AG08395 (cell line): ENCODE measurements at places on chromosomes 5 and 9.
A peak's percentile ranks its signal among the peaks of the same experiment; 100 is the strongest.

GRCh38 chr5:56845277-56845676, 29.9 kb downstream of the MAP3K1 start:
- no peak for DNase-seq

DNA sequence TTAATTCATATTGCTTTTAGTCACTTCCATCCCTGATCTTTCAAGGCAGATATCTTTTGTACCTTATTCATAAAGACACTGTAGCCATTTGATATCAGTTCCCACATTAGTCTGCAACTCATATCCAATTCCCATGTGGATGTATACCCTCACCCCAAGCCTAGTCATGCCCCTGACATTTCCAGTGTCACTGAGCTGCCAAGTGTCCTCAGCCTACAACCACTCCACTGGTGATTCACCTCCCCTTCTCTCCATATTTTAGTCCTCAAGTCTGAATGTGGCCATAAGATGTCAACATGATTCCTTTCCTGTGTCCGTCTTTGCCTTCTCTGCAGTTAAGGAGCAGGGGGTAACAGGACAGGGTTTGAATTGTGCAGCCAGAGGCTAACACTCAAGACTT, 346.9 kb downstream of the RAB3C start:
- DNase-seq, result no peak

DNA sequence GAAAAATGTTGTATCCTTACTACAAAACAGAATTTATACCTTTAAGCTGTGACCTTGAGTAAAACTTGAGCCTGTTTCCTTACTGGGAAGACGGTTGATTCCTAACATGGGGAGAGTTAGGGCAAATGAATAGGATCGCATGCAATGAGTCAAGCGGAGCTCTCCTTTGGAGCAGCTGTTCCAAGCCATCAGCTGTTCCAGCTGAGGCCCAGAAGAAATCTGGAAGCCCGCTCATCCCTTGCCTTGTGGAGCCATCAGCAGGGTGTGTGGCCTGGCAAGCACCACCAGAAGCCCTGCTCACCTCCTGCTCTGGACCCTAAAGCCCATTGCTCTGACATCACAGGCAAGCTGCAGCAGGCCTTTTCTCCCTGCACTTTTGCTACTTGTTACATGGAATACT, 8.0 kb downstream of the KIAA1191 start:
- no peak for DNase-seq

GRCh38 chr5:137282216-137282615, 216.9 kb downstream of the SPOCK1 start:
- DNase-seq, result no peak

GRCh38 chr9:107588393-107588792, 98.8 kb upstream of the KLF4 start:
- DNase-seq, result no peak

DNA sequence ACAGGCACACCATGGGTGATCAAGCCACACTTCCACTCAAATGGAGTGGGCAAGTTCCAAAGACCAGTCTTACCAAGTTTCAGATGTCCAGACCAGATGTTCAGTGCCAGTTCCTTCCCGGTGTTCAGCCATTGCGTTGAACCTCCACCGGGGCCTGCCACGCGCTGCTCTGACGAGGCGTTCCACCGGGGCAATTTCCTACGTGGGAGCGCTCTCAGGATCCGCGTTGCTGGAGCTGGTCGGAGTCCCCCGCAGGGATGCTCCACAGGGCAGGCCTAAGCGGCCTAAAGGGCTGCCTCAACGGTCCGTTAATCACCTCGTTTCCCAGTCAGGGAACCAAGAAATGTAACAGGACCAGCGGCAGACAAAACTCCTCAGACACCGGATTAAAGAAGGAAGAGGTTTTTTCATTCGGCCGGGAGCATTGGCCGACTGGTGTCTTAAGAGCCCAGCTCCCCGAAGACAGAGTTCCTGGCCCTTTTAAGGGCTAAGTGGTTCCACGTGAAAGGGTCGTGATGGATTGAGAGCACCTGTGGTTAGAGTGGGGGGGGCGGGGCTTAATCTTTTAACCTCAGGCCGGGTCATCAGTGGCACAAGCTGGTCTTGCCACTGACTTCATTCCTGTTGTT, 35.7 kb upstream of the PPP1R26 start:
- no peak for DNase-seq

GRCh38 chr5:100448111-100448528, 87.1 kb upstream of the FAM174A start:
- DNase-seq, result no peak

- no peak for DNase-seq
These were observed 216.6 kb downstream of the SLC12A2 start for GRCh38 chr5:128300181-128300580.

GRCh38 chr5:177492841-177493240, 4.6 kb downstream of the PDLIM7 start:
- DNase-seq, result no peak

DNA sequence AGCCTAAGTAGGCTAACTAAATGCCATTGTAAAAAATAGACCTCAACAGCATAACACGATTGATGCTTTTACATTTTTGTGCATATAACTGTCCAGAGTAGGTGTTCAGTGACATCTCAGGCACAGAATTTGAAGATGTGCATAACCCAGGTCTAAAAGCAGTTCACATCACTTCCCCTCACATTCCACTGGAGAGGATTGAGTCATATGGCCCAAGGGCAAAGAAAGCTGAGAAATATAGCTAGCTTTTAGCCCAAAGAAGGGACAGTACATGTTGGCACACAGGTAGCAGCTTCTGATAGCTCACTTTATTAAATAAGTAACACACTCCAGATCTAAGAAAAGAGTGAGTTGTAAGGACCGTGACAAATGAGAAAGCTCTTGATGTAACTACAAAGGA, 2259.5 kb upstream of the WWC1 start:
- no peak for DNase-seq

- no peak for DNase-seq
These were observed 218.7 kb downstream of the GLIS3 start for GRCh38 chr9:4080921-4081895.

DNA sequence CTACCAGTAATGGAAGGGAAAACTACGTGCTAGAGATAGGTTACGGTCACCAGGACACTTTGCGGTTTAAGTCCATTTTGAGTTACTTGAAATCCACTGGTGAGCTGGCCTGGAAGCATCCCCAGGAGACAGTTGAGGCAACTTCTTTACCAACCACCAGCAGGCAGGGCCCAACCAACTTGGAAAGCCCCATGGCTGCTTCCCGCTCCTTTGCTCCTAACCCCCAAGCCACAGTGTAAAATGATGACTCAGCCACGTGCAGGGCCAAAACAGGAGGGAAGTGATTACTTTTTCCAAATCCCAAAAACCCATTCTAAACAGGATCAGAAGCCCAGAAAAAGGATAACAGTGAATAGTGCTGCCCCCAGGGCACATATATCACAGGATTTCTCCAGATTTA, 87.4 kb downstream of the PAX5 start:
- peak; percentile 26 for DNase-seq

DNA sequence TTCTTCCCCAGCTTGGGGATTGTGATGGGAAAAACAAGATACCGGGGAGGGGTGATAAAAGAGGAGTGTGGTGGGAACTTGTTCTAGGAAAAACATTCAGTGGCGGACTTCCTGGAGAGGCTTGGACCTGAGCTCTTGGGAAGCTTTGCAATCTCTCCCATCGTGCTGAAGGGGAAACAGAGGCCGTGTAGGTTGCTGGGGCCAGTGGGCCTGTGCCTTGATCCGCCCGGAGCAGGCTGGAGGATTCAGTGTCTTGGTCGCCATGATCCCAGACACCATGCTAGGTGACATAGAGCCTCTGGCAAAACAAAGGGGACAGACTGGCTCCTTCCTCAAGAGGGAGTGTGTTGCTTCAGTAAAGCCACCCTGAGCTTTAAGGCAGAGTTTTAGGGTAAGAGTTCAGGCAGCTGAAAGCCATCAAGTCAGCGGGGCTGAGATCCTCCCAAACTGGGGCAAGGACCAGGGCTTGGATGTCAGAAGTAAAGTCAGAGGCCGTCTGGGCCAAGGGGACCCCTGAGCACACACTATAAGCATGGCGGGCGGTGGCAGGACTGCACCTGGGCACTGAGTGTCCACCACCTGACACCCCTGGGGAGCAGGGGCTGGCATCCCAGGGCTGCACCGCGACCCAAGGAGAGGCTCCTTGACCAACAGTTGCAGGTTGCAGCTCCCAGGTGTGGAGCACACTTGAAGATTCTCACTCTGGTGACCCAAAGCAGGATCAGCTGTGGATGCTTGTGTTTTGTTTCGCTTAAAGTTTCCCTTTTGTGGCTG, 44.7 kb downstream of the TRIP13 start:
- no peak for DNase-seq

DNA sequence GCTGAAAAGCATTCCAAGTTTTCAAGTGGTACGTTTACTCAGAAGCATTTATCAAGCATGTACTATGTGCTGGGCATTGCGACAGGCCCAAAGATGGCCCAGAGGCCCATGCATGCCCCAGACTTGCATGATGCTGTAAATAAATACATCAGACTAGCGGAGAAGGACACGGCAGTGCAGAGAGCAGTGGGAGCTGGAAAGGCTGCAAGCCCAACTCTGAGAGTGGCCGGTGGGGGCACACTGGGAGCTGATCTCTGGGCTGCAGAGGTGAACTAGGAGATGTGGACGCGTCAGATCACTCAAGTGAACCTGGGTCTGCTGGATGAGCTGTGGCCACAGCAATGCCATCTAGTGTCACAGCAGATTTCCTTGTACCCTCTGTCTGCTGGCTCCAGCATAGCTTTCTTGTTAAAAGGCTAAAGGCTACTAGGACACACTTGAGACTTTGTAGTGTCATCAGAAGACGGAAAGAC, 246.9 kb downstream of the FANCC start:
- no peak for DNase-seq

DNA sequence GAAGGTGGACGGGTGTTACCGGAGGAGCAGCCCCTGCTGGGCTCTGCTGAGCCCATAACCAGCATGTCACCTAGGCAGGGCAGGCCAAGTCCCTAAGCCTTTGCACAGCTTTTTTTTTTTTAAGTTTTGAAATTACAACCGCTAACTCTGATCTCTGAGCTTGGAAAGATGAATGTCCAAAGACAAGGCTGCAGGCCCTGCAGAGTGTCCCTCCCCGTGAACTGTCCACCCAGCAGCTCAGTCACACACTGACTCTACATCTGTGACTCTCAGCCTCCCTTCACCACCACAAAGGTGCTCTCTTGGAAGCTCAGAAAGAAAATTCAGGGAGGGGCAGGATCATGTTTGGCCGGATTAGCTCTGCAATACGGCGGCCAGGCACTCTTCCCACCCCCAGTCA, 119.0 kb upstream of the PPP1R26 start:
- no peak for DNase-seq

GRCh38 chr5:149421834-149422233, 42.7 kb upstream of the IL17B start:
- peak; percentile 27 for DNase-seq

DNA sequence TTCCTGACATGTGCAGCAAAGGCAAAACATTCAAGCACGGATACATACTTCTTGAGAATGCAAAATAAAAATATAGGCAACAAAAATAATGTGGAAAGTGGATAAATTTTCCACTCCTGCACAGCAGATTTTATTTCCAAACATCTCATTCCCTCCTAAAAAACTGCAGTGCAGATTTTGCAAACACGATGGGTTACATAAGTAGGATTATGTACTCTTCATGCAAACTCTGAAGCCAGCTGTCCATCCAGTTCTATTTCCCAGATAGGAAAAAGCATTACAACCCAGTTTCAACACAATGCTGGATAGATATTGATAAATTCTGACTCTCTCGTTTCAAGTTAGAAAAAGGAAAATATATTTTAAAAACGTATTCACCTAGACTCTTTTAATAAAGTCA, 52.7 kb upstream of the CCNG1 start:
- no peak for DNase-seq

DNA sequence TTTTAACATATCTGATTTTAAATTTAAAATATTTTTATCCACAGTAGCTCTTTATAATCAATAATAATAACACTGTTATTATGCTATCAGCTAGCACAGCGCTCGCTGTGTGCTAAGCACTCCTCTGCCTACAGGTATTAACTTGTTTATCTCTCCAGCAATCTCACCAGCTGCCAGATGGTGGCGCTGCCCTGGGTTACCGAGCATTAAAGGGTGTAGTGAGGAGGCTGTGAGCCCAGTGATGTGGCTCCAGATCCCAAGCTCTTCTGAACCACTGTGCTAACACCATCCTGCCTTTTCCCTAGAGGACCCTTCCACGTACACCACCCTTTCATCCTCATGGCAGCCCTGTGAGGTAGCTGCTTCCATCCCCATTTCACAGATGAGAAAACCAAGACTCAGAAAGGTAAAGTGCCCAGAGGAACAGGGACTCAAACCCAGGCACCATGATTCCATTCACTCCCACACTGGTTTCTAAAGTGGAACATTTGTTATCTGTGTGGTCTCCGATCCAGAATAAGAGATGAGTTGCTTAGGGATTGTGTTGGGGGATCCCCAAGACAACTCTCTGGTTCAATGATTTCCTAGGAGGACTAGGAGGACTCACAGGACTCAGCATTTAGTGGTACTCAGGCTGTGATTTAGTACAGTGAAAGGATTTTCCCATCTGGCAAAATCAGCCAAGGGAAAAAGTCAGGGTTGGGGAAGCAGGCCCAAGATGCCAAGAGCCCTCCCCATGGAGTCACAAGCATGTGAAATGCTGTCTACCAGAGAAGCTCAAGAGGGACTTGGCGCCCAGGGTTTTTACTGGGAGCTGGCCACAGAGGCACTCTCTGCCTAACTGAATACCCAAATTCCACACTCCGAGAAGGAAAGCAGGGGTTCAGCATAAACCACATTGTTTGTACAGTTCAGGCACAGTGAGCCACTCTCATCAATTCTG, 7.0 kb downstream of the IGFBPL1 start:
- no peak for DNase-seq

- DNase-seq, result no peak
These were observed 271.7 kb upstream of the TLE4 start for GRCh38 chr9:79300068-79300467.

DNA sequence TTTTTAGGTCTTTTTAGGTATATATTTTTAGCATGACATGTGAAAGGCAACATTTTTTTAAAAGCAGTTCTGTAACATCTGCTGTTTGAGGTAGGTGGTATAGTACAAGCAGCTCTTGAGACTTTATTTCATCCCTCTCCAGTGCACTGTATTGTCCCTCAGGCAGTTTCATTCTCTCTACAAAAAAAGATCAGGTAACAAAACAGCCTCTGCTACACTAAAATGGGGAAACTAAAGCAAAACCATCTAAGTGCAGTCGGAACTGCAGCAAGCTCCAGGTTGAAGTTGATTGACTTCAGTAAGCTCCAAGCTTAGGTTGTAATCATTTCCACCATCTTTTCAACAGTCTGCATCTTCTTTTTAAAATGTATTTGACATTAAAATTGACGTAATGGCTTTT, 195.6 kb downstream of the DEPDC1B start:
- no peak for DNase-seq

DNA sequence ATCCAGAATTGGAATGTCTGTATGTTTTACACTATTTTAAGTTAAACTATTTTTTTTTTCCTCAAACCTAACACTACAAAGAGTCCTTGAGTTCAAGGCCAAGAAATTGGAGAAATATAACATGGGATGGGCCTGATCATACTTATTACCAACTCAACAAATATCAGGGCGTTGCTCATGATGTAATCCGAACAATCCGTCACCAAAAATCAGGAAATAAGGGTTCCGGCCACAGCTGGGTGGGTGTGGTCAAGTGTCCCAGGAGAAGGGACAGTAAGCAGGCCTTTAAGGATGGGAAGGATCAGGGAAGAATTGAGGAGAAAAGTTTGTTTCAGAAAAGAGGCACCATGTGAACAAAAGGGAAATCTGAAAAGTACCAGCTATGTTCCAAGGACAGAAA, 29.8 kb downstream of the MED27 start:
- DNase-seq, result no peak

- DNase-seq, result no peak
These were observed 155.4 kb upstream of the ANKH start for GRCh38 chr5:15026944-15027343.

- peak; percentile 47 for DNase-seq
These were observed 683 bp downstream of the DBN1 start for GRCh38 chr5:177472460-177473442.

GRCh38 chr9:113562653-113563381, 99.3 kb downstream of the RGS3 start:
- no peak for DNase-seq
